Natural killer cell treated with Interleukin-12 subunit alpha and Interleukin-12 subunit beta and Interleukin-15 and Interleukin-18, amount 100 ng/mL, for 72 hours (primary cell): ENCODE measurements at places on chromosomes 3 and 15.

DNA sequence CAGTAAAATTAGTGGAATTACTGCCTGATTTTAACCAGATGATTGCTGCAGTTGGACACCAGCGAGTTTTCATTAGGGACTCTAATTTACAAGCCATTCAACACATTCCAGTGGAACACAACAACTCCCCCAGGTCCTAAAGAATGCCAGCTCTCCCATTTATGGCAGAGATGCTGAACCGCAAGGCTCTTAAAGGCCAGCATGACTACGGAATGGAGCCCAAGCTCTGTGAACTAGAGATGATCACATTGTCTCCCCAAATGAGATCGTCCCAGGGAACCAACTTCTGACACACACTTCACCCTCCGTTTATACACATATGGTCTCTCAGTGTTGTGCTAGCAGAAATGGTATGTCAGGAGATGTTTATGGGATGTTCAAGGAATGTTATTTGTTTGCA, 446.2 kb upstream of the NR2F2 start:
- DNase-seq: no peak

- peak; percentile 70 for DNase-seq
These were observed 200.0 kb upstream of the CBLB start for GRCh38 chr3:106068795-106069194.

- no peak for DNase-seq
These were observed 1.3 kb downstream of the SLC7A14 start for GRCh38 chr3:170584585-170585007.

GRCh38 chr3:53646723-53647122, 152.3 kb downstream of the CACNA1D start:
- no peak for DNase-seq

GRCh38 chr3:72003936-72004335, 219.0 kb upstream of the PROK2 start:
- DNase-seq: no peak

- DNase-seq: no peak
These were observed 340.7 kb downstream of the RAP2B start for GRCh38 chr3:153502682-153503081.

DNA sequence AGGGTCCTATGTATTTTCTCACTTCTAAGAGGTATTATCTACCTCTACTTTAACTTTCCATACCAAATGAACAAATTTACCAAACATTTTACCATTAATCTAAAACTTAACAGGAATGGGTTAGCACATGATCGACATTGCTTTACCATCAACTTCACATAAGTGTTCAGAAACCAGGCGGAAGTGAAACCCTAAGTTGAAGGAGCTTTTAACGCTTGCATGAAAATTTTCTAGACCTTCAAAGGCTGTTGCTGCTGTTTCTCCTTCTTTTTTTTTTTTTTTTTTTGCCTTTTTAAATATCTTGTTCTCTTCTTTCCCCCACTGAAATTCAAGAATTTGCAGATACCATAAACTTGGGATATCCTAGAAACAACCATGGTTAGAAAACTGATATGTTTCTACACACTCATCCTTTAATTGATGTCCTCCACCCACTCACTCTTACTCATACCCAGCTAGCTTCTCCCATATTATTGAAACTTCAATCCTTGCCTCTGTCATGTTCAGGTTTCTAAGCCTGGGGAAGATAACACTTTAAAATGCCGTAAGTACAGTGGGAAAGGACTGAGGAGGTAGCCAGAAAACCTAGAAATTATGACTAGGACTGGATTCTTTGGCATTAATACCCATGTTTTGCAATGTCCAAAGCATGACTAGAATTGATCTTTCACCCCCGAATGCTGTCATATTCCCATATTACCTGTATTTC, 24.7 kb downstream of the MYO5A start:
- DNase-seq: no peak

GRCh38 chr15:53758412-53758811, 1.1 kb downstream of the WDR72 start:
- no peak for DNase-seq

DNA sequence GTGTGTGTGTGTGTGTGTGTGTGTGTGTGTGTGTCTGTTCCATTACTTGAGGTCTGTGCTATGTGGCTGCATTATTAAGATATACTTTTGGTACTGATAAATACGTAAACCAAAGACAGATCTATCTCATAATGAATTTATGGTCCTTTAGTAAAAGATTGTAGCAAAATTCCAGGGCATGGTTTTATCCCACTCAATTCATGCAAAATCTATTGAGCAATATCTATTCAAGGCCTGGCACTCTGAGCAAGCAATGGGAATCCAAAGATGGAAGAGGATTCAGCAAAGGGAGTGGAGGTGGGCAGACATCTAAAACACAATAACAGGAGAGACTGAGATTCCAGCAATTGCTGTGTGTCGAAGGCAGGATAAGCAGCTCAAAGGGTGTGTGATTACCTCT, 86.8 kb downstream of the RFTN1 start:
- no peak for DNase-seq

- DNase-seq: no peak
These were observed 87.0 kb downstream of the GMPS start for GRCh38 chr3:155957412-155957880.

- no peak for DNase-seq
These were observed 66.9 kb downstream of the PPM1L start for GRCh38 chr3:160822936-160823335.

DNA sequence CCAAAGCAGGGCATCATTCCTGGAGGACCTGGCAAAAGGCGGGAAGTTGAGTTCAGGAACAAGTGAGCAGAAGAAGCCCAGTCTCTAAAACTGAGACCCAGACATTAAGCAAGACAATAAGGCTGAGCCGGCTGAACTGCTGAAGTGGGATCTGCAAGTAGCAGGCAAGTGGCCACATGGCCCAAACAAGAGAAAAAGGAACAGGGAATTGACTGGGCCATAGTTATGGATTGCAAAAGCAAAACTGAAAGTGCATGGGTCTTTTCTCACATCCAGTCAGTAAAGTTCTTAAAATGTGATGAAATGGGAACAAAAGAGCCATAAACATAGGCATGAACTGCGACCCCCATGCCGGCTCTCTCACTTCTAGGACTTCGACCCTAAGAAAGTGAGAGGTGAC, 101.2 kb downstream of the SCN11A start:
- no peak for DNase-seq

- DNase-seq: no peak
These were observed 36.8 kb upstream of the CFAP161 start for GRCh38 chr15:81097116-81097889.

- DNase-seq: no peak
These were observed 93.5 kb upstream of the NR2F2 start for GRCh38 chr15:96237002-96237401.

- DNase-seq: no peak
These were observed 26.3 kb upstream of the CCDC39 start for GRCh38 chr3:180705619-180706018.

DNA sequence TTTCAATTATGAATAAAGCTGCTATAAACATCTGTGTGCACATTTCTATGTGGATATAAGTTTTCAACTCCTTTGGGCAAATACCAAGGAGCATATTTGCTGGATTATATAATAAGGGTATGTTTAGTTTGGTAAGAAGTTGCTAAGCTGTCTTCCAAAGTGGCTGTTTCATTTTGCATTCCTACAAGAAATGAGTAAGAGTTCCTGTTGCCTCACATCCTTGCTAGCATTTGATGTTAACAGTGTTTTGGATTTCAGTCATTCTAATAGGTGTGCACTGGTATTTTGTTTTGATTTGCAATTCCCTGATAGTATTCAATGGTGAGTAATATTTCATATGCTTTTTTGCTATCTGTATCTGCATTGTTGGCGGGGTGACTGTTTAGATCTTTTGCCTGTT, 120.7 kb upstream of the MDFIC2 start:
- no peak for DNase-seq

DNA sequence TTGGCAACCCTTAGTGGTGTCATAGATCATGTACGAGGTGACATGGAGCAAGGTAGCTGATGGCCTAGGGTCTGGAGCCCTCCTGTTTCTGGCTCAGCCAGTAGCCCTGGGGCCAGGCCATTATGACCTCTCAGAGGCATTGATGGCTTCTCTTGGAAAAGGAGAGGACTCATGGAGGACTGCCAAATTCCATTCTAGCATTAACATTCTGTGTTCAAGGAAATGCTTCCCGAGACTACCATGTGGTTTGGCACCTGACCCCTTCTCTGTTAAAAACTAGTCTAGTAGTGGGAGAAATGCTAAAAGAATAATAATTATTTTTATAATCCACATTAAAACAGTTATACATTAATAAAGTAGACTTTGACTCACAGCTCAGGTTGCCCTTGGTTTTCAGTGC, 40.2 kb upstream of the ADAMTSL3 start:
- no peak for DNase-seq

GRCh38 chr3:4504340-4505261, 11.5 kb downstream of the ITPR1 start:
- no peak for DNase-seq

- DNase-seq: no peak
These were observed 4.0 kb downstream of the CCDC9B start for GRCh38 chr15:40336744-40337122.

- DNase-seq: no peak
These were observed 876.7 kb downstream of the NAALADL2 start for GRCh38 chr3:175735866-175736265.

DNA sequence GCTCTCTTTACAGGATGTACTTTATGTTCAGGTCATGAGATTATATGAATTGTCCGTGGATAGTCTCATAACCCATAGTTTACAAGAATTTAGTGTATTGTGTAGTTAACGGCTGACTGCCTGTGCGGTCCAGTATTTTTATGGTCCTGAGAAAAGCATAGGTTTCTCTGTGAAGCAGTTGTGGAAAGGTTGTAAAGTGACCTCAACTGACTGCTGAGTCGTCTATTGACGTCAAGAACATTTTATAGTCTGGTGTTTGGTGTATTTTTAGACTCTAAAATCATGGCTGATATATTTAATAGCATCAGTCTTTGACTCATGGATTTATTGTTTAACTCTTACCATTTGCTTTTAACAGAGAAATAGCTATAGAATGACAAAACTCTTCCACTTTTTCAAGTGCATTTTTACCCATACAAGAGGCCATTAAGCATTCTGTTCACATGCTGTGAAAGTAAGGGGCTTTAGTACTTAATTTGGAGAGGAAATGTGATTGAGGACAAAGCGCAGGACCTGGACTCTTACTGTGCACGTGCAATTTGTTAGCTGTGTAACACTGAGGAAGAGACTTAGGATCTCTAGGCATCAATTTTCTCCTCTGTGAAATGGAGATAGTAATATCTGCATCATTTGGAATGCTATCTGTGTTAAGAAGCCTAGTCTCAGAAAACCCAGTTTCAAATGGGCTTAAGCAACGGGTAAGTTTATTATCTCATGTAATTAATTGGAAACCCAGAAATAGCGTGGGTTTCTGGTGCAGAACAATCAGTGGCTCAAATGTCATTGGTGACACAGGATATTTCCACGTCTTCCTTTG, 240.8 kb downstream of the NFKBIZ start:
- no peak for DNase-seq

DNA sequence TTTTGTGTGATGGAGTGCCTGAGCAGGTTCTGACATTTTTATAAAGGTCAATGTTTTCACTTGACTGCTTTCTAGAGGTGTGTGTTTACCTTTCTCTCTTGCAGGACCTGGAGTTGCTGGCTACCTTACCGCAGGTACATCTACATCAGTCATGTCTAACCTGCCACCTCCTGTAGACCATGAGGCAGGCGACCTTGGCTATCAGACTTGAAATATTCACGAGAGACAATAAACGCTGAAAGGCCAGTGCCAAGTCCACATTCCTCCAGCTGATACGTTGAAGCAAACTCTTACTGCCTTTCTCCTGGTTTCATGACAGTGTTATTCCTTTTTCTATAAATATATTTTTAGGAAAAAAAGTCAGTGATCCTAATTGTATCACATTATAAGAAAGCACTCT, 59.0 kb upstream of the ACKR4 start:
- no peak for DNase-seq

- no peak for DNase-seq
These were observed 209.9 kb upstream of the VEPH1 start for GRCh38 chr3:157713101-157713500.

GRCh38 chr15:34791701-34792100, 3.6 kb downstream of the ACTC1 start:
- no peak for DNase-seq

DNA sequence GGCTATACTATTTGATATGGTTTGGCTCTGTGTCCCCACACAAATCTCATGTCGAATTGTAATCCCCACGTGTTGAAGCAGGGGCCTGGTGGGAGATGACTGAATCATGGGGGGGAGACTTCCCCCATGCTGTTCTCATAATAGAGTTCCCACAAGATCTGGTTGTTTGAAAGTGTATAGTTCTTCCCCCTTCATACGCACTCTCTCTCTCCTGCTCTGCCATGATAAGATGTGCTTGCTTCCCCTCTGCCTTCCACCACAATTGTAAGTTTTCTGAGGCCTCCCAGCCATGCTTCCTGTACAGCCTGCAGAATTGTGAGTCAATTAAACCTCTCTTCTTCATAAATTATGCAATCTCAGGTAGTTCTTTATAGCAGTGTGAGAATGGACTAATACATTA, 290.1 kb upstream of the CHRM5 start:
- no peak for DNase-seq
